K562 (cell line): ENCODE measurements at places on chromosomes 6 and 20. TPM values are rescaled to one million over a fixed set of nuclear protein-coding genes. Genes with fewer than 3 reads are reported as not detected.

Gene ALDH5A1
- total RNA-seq, result 19.7 and 20.5 TPM in 2 replicates

Gene OOEP
- total RNA-seq, result not detected in 2 replicates

Gene ATP6V1G2
- total RNA-seq, result 0.47 and 0.49 TPM in 2 replicates

Gene DDAH2
- 31.4 and 36.3 TPM in 2 replicates for total RNA-seq

Gene TNF
- total RNA-seq, result 0.36 and 0.40 TPM in 2 replicates

Gene TUBB2B
- total RNA-seq, result 5.1 and 5.8 TPM in 2 replicates

Gene TAB2
- 19.3 and 23.2 TPM in 2 replicates for total RNA-seq

Gene WFDC10B
- not detected in 2 replicates for total RNA-seq

DNA sequence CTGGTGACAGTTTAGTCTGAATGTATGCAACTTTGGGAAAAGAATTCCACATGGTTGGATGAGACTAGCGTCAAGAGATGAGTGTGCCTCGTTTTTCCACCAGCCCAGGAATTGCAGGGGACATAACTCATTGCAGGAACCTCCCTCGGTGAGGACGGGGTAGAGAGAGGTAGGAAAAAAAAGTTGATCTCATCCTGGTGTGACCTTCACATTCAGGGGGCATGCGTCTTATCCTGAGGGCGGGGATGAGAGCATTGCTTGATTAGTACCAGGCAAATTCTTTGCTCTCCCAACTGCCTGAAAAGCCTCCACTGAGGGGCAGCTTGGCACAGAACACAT, 11.8 kb downstream of the TLDC2 start:
- no peak for DNase-seq

DNA sequence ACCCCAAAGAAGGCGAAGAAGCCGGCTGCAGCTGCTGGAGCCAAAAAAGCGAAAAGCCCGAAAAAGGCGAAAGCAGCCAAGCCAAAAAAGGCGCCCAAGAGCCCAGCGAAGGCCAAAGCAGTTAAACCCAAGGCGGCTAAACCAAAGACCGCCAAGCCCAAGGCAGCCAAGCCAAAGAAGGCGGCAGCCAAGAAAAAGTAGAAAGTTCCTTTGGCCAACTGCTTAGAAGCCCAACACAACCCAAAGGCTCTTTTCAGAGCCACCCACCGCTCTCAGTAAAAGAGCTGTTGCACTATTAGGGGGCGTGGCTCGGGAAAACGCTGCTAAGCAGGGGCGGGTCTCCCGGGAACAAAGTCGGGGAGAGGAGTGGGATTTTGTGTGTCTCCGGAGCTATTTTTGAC, 69.6 kb downstream of the HFE start:
- peak; percentile 83 for DNase-seq

- DNase-seq, result no peak
These were observed 115.9 kb upstream of the ARMC2 start for GRCh38 chr6:108732091-108732870.

DNA sequence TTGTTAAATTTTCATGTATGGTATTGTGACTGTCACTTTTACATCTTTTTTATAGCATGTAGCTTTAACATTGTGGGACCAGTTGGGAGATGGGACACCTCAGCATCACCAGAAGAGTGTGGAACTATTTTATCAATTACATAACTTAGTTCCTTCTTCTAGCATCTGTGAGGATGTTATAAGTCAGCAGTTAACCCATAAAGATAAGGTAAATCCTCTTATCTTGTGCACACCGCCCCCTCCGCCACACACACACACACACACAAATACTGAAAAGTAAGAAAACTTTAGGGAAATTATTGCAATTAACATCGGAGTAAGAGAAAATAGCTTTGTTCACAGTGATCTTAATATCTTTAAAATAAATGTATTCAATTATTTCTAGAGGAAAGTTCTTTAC, 60.9 kb downstream of the PGM3 start:
- DNase-seq, result peak; percentile 28

DNA sequence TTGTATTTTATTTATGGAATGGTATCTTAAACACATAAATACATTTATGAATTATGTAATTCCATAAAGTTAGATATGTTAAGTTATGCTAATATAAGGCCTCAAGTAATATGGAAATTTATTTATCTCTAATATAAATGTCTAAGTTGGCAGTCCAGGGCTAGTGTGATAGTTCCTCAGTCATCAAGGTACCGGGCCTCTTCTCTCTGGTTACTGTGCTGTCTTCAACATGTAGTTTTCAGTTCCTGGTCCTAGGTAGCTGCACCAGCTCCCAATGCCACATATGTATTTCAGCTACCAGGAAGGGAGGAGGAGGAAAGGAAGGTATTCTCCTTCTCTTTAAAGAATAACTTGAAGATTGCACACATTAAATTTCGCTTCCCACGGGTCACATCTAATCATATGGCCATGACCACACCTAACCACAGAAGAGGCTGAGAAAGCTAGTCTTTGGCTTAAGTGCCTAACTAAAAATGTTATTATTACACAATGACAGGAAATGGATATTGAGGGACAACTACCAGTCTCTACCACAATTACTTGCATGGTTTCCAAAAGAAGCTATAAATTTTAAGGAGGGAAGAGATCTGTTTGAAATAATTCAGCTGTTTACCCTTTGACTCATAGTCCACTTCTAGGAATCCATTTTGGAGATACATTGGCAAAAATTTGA, 68.6 kb downstream of the BCKDHB start:
- no peak for DNase-seq

DNA sequence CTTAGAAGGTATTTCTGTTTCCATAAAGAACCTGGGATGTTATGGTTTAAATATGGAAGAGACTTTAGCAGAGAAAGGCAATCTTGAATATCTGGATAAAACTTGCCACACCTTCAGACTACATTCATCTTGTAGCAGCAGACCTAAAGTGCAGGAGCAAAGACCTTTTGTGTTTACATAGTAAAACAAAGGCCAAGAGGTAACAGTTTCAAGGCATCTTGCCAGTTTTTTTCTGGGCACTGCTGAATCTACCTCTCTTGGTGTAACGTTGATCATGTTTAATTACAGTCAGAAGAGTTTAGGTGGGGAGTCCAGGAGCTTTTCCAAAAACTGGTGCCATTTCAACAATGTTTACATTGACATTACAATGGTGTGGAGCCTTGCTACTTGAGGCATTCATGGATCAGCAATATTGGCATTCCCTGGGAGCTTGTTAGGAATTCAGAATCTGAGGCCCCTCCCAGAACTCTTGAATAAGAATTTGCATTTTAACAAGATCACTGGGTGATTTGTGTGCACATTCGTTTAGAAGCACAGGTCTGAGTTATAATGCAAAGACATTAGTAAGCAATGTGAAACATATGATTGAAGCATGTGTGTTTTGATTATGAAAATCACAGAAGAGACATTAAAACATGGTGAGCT, 94.5 kb downstream of the F13A1 start:
- no peak for DNase-seq

DNA sequence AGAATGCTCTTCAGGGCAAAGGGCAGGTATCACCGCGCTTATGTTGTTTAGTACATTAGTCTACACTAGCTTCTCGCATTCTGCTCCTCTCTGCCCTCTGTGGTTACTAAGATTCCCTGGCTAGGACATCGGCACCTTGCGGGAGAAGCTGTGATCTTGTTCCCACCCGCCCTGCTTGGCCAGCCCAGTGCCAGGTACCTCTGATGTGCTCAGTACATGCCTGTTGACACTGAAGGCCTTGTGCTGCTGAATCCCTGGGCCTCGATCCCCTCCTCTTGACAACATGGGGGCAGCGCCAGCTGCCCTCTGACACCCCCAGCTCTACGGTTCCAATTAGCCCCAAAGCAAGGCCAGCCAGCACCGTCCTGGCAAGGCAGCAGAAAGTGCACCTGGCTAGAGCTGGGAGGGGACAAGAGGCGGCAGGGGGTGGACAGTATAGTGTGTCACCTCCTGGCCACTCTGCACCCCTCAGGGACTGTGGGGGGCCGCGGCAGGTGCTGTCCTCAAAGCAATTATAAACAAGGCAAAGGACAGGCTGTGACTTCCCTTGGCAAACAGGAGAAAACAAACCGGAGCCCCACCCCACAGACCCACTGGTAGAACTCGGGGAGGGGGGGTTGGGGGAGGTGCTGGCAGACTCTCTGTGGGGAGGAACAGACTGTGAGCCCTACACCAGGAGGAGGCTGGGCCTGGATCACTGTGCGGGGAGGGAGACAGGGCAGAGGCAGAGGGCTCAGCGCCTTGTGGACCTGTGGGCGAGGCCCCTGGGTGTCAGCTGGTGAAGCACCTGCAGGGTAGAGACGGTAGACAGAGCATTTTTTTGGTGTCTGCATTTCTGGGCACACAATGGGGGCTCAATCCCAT, 7.1 kb downstream of the TFEB start:
- no peak for DNase-seq

DNA sequence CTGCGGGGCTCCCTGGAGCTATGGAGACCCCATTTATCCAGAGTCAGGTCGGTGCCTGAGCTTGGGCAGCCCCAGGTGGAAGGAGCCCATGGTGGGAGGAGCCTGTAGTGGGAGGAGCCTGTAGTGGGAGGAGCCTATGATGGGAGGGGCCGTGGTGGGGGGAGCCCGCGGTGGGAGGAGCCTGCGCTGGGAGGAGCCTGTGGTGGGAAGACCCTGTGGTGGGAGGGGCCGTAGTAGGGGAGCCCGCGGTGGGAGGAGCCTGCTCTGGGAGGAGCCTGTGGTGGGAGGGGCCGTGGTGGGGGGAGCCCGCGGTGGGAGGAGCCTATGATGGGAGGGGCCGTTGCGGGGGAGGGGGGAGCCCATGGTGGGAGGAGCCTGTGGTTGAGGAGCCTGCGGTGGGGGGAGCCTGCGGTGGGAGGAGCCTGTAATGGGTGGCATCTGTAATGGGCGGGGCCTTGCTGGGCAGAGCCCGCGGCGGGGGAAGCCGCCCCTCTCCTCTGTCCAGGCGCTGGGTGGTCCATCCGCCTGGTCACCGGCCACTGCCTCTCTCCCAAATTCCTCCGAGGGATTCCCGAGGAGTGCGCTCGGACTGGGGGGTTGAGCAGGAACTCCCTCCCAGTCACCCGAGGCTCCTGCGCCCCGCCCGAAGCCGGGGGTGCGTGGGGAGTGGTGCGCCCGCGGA, 567 bp upstream of the FNDC11 start:
- DNase-seq, result peak; percentile 93

DNA sequence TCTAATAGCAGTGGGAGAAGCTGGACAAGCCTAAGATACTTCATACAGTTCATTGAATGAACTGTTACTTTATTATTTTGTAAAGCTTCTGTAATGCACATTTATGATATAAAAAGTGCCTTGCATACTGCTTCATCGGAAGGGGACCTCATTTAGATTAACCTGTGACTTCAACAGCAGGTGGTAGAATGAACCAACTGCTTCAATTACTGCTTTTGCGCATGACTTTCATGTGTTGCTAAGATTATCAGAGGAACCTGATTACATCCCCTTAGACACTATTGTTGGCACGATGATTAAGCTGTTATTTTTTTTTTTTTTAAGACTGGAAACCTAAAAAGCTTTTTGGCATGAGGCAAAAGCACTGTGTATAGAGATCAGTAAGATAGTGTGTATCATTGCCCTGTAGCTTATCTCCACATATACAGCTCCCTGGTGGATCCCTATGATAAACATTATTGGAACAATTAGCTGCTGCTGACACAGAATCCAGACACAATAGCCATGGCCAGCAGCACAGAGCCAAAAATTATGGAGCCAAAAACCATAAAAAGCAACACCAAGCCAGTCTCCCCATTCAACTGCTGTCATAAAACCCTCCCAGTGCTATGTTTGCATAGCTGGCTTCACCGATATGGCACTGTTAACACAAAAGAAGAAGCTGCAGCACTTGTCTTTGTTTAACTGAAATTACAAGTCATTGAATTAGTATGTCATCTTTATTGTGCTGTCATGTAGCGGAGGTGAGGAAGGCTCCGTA, 731.6 kb upstream of the MMS22L start:
- DNase-seq, result no peak

DNA sequence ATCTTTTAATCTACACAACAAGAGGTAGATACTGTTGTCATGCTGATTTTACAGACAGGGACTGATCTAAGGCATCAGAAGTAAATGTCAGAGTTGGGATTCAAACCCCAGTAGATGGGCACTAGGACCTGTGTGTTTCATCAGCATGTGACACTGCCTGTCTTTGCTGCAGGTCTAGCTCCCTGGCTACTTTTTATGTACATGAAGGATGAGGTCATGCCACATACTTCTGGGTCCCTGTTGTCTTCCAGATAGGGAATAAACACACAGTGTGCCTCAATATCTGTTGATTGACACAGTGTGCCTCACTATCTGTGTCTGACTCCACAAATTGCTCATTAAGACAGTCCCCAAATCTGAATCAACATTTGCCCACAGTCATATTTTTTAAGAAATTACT, 106.9 kb downstream of the TFAP2B start:
- peak; percentile 41 for DNase-seq

DNA sequence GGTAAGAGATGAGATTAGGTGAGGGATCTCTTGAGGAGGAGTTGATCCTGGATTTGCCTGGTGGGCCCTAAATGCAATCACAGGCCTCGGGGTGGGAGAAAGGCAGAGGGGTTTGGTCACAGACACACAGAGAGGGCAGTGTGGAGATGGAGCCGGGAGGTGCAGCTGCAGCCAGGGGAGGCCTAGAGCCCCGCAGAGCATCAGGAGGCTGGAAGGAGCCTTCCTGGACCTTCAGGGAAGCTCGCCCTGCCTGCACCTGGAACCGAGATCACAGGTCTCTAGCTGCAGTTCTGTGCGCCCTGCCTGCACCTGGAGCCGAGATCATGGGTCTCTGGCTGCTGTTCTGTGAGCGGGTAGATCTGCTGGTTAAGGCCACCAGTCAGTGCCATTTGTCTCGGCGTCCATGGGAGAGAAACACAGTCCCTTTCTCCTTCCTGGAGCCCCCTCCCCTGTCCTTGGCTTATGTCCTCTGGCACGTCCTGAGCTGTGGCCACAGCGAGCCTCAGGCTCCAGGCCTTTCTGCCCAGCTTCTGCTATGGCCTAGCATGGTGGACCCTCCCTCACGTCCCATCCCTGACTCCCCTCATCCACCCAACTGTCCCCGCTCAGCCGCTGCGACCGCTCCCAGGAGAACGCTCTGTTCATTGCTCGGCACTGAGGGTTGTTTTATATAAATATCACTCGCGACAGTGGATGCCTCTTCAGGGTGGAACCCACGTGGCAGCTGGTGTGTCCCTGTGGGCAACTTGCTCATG, 112.0 kb downstream of the DACT2 start:
- no peak for DNase-seq

- no peak for DNase-seq
These were observed 284.5 kb upstream of the GJE1 start for GRCh38 chr6:141848029-141848890.

DNA sequence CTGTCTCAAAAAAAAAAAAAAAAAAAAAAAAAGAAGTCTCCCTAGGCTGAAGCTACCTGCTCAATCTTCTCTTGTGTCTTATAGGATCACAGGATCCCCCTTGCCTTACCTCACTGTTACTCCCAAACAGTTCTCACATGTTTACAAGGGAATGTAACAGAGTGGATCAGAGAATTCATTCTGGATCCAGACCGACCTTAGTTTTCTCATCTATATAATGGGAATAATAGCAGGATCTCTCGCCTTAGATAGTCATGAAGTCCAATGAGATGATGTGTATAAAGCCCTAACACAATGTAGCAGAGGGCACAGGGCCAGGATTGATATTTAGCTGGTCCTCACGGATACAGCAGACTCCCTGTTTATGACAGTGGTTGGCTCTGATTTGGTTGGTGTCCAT, 2.3 kb upstream of the FAM110A start:
- no peak for DNase-seq

- DNase-seq, result no peak
These were observed 457.8 kb downstream of the MEI4 start for GRCh38 chr6:78110641-78111040.

GRCh38 chr6:152271776-152272464, 365.2 kb downstream of the SYNE1 start:
- no peak for DNase-seq
